ENCODE measurements at places on chromosomes 5 and 9.

DNA sequence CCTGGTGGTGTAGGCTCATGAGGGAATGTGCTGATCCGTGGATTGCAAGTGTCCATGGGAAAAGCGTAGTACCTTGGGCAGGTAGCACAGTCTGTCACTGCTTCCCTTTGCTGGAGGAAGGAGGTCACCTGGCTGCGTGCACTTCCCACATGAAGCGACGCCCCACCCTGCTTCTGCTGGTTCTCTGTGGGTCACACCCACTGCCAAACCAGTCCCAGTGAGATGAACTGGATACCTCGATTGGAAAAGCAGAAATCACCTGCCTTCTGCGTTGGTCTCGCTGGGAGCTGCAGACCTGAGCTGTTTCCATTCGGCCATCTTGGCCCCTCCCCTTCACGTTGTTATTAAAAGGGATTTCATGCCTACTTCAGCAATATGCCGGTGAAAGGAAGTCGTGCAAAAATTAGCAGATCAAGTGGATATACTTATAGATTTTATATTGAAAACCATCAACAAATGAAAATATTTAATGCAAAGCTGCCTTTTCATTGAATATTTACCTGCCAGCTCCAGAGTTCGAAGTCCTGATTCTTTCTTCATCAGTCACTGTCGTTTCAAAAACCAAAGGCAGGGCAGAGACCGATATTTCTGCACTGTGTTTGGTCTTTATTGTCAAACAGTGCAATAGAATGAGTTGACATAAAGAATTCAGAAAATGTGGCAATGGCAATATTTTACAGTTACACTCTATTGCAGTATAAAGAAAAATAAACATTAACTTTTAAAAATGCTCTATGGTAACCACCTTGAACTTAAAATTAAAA lies 123.2 kb downstream of the JAKMIP2 start:
- no peak for DNase-seq

DNA sequence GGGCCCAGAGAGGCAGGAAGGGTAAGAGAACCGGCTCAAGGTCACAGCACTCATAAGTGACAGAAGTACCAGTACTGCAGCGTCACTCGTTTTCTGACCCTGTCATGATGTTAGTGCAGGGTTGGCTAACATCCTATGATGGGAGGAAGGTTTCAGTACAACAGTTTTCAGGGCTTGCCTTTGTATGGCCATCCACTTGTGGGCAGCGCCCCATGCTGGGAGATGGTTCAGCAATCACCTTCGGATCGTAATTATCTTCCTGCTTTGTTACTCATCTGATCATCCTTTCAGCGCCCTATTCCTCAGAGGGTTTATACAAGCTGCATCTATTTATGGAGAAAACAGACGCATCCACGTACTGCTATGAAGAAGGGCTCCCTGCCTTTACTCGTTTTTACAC lies 2.4 kb downstream of the MAP1B start:
- no peak for DNase-seq

GRCh38 chr9:114202849-114203248 lies 47.5 kb downstream of the COL27A1 start:
- DNase-seq = no peak

GRCh38 chr5:120677481-120677880 lies 213.4 kb downstream of the PRR16 start:
- no peak for DNase-seq

DNA sequence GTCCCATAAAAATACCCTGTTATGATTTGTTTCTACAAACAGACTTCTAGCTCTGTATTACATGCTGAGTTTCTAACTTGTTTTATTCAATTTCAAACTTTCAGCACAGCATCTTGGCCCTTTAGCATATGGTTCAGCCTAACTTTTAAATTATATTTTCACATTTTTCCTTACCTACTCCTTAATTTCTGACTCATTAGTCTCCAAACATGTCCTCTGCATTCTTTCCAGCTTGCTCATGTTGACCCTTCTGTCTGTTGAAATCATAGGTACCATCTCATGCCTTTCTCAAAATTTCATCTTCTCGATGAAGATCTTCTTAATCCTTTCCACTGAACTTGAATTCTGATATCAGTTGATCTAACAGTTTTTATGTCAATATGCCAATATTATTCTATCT lies 200.9 kb upstream of the RIOK2 start:
- DNase-seq = no peak

GRCh38 chr5:91957666-91958065 lies 574.5 kb upstream of the ARRDC3 start:
- DNase-seq = no peak

- DNase-seq = no peak
These were observed 7.7 kb upstream of the C5orf47 start for GRCh38 chr5:173981185-173981761.

DNA sequence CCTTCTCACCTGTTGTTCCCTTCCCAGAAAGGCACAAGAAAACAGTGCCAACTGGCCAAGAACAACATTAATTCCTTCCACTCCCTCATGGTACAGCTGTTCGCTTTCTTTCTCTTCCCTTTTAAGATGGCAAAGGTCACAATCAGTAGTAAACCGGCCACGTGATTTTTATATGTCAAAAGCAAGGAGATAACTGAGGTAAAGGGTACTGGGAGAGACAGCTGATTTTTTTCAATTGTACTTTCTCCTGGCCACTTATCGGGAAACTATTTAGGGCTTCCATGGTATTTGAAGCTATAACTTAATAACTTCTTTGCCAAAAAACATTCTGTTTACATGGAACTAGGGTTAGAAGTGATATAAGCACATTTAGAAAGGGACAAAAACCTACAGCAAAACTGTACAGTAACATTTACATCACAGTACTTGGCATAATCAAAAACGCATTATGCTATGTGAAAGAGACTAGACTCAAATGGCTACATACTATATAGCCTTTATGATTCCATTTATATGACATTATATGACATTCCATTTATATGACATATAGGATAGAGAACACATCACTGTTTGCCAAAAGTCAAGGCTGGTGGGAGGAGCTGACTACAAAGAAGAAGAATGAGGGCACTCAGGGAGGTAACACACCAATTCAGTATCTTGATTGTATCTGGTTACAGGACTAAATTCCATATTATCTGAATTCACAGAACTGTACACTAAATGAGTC lies 24.8 kb downstream of the PLPP1 start:
- no peak for DNase-seq

Measured in T-helper 17 cell (primary cell).